ENCODE measurements at places on chromosomes 1 and 21.

DNA sequence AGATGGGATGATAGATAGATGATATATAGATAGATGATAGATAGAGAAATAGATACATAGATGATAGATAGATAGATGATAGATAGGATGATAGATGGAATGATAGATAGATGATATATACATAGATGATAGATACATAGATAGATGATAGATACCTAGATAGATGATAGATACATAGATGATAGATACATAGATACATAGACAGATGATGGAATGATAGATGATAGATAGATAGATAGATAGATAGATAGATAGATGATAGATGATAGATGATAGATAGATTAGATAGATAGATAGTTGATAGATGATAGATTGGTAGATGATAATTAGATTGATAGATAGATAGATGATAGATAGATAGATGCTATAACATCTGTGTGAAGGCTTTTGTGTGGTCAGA is 201.7 kb upstream of the RAB4A start:
- H3K27me3 ChIP-seq, result peaks cover 2% of the 10 kb centered on the region
- DNase-seq, result no peak
- H3K4me1 ChIP-seq, result peaks cover 3% of the 10 kb centered on the region
- peaks cover 14% of the 10 kb centered on the region for H3K36me3 ChIP-seq

DNA sequence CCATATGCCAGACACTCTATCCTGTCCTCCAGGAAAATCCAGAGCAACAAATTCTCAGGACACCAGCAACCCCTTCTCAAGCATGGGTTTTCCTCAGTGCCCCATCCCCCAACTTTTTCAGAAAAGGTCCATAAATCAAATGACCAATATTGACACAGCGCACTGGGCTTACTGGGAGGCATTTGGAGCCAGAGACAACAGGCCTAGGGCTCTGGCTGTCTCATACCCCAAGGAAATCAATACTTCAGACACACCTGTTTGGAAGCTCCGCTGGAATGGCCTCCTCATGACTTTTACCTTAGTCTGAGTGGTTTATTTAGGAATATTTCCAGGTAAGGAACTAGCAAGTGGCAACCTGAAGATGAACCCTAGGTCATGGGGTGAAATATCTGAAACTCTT is 66.9 kb upstream of the TNR start:
- H3K4me3 ChIP-seq, result no peak overlapping the region
- no peaks in the 10 kb centered on the region for H3K36me3 ChIP-seq
- no peaks in the 10 kb centered on the region for H3K4me1 ChIP-seq
- DNase-seq, result no peak
- H3K27ac ChIP-seq, result no peak overlapping the region

DNA sequence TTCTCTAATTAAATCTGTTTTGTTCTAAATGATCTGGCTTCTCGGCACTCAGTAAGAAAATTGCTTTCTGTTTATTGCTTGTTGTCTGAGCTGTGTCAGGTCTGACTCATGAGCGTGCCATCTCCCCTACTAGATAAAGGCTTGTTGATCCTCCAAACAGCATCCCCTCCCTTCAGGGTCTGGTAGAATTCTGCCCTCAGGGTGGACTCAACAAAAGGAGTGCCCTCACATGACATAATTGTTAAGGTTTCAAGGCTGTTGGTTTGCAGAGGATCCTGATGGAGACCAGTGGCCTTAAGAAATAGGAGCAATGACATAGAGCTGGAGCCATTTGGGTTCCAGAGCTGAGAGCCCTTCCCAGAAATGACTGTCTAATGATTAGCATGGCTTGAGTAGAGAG is 36.0 kb upstream of the ATP2B4 start:
- H3K27me3 ChIP-seq, result peaks cover 1% of the 10 kb centered on the region
- peaks cover 28% of the 10 kb centered on the region for H3K4me1 ChIP-seq
- no peak overlapping the region for H3K27ac ChIP-seq
- no peaks in the 10 kb centered on the region for H3K36me3 ChIP-seq
- DNase-seq, result no peak

GRCh38 chr1:47533793-47534328 is 96.0 kb downstream of the FOXD2 start:
- peaks cover 8% of the 10 kb centered on the region for H3K27me3 ChIP-seq
- no peak for DNase-seq
- peaks cover 13% of the 10 kb centered on the region for H3K4me1 ChIP-seq
- H3K27ac ChIP-seq, result peak overlapping the region; percentile 48
- H3K36me3 ChIP-seq, result no peaks in the 10 kb centered on the region

DNA sequence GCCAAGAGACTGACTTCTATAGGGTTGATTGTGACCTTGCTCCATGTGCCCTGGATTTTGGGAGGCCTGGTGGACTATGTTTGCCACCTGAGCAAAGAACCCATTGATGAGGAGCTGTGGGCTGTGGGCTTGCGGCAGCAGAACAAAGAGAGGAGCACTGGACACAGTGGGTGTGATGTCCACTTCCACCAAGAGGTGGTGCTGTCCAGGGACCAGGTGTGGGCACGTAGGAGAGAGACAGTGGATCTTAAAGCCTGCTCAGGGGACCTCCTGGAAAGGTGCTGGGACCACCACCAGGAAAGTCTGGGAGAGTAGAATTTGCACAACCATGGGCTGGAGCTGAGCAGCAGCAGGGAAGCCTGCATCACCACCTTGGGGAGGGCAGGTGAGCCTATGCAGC is 106.7 kb upstream of the ETS2 start:
- no peak overlapping the region for H3K27ac ChIP-seq
- H3K36me3 ChIP-seq, result no peaks in the 10 kb centered on the region
- H3K4me3 ChIP-seq, result no peak overlapping the region
- H3K27me3 ChIP-seq, result peaks cover 2% of the 10 kb centered on the region
- H3K4me1 ChIP-seq, result no peaks in the 10 kb centered on the region

DNA sequence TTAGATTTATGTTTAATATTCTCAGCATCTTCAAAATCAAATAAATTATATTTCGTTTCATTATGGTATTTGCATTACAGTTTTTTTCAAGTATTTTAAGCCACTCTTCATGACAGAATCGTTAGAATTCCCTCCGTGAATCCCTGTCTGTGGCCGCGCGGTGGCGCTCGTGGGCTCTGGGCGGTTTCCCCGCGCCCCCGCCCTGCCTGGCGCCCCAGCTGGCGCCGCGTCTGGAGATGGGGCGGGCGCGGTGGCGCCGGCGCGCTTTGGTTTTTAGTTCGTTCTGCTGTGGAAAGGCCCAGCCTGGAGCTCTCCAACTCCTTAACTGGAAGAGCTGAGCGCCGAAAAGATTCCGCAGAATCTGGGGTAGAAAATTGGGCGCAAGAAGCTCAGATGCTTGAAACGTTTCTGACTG is 25.7 kb downstream of the PRMT2 start:
- H3K27me3 ChIP-seq, result peaks cover 2% of the 10 kb centered on the region
- H3K36me3 ChIP-seq, result peaks cover 9% of the 10 kb centered on the region
- H3K27ac ChIP-seq, result peak overlapping the region; percentile 72
- peak; percentile 85 for DNase-seq
- H3K4me3 ChIP-seq, result peak overlapping the region; percentile 68

DNA sequence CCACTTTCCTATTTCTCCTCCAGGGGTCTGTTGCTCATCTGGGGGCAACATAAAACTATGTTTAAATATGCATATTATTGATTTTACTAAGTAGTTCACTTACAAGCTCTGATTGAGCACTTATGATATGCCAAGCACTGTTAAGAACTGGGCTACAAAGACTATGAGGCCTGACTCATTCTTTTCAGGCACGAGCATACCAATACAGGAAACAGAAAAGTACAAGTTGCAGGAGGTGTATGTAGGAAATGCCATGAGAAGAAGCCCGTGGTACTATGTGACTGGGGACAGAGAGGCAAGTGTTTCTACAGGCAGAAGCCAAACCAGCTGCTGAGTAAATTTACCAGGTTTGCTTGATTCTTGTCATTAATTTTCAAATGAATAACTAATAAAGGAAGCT is 120.4 kb upstream of the PTGFR start:
- H3K27ac ChIP-seq, result no peak overlapping the region
- no peak overlapping the region for H3K4me3 ChIP-seq
- DNase-seq, result no peak

- peaks cover 2% of the 10 kb centered on the region for H3K27me3 ChIP-seq
- no peak overlapping the region for H3K4me3 ChIP-seq
- no peak for DNase-seq
- H3K4me1 ChIP-seq, result no peaks in the 10 kb centered on the region
- no peak overlapping the region for H3K27ac ChIP-seq
- H3K36me3 ChIP-seq, result no peaks in the 10 kb centered on the region
Measured at GRCh38 chr21:21751286-21751685, 753.1 kb downstream of the NCAM2 start.

- no peaks in the 10 kb centered on the region for H3K36me3 ChIP-seq
- H3K4me1 ChIP-seq, result peaks cover 2% of the 10 kb centered on the region
- H3K27me3 ChIP-seq, result no peaks in the 10 kb centered on the region
- peak; percentile 5 for DNase-seq
Measured at GRCh38 chr1:44827197-44828002, 15.7 kb downstream of the PTCH2 start.

- H3K36me3 ChIP-seq, result no peaks in the 10 kb centered on the region
- H3K27ac ChIP-seq, result no peak overlapping the region
- no peaks in the 10 kb centered on the region for H3K4me1 ChIP-seq
- H3K27me3 ChIP-seq, result no peaks in the 10 kb centered on the region
- no peak for DNase-seq
- no peak overlapping the region for H3K4me3 ChIP-seq
Measured at GRCh38 chr1:242016479-242016878, 17.6 kb upstream of the MAP1LC3C start.

DNA sequence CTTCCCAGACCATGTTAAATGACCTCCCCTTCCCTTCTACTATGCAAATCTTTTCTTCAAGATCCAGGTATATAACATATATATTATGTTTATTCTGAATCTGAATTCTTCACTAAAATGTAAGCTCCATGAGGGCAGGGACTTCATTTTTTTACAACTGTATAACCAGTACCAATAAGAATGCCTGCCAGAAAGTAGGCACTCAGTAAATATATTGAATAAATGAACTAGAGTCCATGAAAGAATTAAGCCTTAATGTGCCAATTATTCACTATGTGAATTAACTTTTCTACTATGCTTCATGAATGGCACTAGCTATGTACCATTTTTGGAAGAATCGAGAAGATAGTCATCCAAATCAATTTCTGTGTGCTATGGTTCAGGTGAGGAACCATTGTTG is 60.1 kb downstream of the SH3GLB1 start:
- no peaks in the 10 kb centered on the region for H3K4me1 ChIP-seq
- H3K27ac ChIP-seq, result no peak overlapping the region
- DNase-seq, result no peak
- no peak overlapping the region for H3K4me3 ChIP-seq

GRCh38 chr1:54167422-54168139 is 14.8 kb upstream of the CDCP2 start:
- DNase-seq, result no peak
- H3K27me3 ChIP-seq, result peaks cover 2% of the 10 kb centered on the region
- H3K27ac ChIP-seq, result no peak overlapping the region
- peaks cover 4% of the 10 kb centered on the region for H3K4me1 ChIP-seq

Data from glutamatergic neuron (in vitro differentiated cells).